ENCODE measurements at places on chromosomes 4 and X.
A peak's percentile ranks its signal among the peaks of the same experiment; 100 is the strongest.

GRCh38 chr4:162343967-162344366, 180.2 kb upstream of the FSTL5 start:
- no peak for ATAC-seq

- ATAC-seq = no peak
These were observed 16.8 kb downstream of the APOO start for GRCh38 chrX:23890933-23891332.

DNA sequence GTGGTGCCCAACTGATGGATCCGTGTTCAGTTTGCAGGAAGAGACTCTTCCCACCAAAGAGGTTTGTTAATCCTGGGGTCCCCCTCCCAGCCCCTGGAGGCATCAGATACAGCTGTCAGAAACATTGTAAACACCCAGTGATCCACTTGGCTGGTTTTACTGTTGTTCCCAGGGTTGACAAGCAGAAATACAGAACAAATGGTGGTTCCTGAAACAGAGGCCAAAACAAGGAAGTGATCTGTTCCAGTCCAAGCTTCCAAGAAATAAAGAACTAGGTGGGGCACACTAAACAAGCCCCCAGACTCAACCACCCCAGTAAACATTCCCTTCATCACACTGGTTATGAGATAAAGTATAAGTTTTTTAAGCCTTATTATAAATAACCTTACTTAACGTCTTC, 1.4 kb downstream of the TMLHE start:
- no peak for ATAC-seq

DNA sequence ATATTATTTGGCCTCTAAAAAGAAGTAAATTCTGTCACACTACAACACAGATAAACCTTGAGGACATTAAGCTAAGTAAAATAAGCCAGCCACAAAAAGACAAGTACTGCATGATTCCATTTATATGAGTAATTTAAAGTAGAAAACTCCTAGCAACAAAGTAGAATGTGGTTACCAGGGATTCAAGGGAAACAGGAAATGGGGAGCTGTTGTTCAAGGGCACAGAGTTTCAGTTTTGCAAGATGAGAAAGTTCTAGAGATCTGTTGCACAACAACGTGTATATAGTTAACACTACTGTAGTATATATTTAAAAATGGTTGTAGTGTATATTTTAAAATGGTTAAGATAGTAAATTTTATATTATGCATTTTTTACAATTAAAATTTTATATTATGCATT, 25.4 kb downstream of the SEC31A start:
- ATAC-seq = peak; percentile 76

DNA sequence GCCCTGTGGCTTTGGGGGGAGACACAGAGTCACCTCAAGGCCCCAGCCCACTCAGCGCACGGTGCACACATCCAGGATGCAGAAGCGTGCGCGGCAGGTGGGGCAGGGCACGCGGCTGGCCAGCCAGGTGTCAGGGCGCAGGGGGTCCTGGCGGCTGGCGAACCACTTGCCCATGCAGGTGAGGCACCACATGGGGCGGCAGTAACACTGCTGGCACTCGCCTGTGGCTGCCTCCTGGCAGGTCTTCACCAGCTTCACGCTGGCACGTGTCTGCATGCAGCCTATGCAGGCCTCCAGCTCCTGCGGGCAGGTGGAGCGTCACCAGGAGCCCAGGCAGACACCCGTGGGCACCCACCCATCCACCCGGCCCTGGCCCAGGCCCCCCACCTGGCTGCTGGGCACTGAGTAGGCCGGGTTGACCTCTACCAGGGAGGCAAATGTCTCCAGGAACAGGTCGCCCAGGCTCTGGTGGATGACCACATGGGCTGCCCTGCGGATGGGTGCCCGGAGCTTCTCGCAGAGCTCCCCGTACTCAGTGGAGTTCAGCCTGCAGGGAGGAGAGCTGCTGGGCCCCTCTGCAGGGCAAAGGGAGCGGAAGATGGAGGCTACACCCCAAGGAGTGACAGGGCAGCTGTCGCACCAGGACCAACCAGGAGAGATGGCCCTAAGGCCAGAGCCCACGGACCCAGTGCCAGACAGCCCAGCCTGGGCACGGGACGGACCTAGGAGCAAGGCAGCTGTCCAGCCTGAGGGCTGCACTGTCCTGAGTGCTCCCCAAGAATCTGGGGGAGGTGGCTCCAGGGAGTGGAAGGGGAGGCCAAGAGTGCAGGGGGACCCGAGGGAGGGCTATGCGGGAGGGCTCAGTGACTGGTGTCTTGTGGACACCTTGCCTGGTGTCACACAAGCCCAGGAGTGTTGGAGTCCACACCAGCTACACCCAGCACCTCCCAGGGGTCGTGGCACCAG, 3.7 kb downstream of the TMEM129 start:
- ATAC-seq = no peak

GRCh38 chrX:149858592-149858991, 22.4 kb upstream of the MAGEA8 start:
- ATAC-seq = no peak
